Left forelimb (tissue), 1 donor: ENCODE measurements at places on chromosomes 11 and 22.

GRCh38 chr11:57597461-57597915 is at the start of gene SERPING1:
SERPING1 (plus strand) TSS chr11:57597685; CDS start chr11:57598271, 586 bp downstream.
- peak; percentile 76 for DNase-seq

DNA sequence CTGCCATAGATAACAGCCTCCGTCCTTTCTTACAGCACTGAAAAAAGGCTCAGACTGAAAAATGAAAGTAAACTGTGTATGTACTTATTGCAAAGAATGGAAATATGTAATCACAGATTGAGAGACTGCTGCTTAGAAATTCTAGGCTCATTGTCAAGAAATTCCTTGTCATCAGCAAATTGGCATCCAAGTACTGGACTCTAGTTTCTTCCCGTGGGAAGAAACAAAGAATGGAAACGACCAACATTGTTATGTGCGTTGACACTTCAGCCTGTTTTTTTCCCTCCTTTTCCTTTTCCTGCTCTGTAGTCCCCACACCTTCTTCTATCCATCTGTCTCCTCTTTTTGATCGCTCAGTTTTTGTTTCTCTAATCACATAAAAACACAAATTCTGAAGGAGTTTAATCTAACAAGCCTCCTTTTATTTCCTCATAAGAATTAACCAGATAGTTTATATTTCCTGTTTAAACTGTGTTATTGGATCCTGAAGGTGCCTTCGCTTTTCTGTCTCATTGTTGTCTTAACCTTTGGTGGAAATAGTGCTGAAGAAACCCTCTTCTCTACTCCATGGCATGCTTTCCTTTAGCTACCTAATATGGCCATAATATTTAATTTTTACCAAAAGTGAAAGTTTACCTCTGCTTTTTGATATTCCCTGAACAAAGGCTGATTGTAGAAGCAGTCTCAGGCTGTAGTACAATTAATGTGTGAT is 20.0 kb upstream of the CASP12 start:
- DNase-seq = no peak

DNA sequence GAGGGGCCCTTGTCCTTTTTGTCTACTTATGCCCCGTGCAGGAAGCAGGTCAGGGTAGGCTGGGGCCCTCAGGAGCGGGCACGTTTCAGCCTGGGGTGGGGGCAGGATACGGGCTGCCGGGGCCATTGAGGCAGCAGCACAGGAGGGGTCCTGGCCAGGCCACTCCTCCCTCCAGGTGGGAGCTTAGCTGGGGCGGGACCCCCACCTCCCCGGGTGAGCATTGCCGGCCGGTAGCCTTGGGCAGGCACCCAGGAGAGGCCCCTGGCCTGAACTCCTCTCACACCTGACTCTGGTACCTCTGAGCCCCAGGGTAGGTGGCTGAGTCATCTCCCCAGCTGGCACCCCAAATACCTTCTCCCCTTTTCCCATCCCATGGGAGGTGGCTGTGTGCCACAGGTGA is 5.0 kb upstream of the MUC6 start:
- no peak for DNase-seq

GRCh38 chr11:117489999-117490679 is 162.5 kb downstream of the CEP164 start:
- DNase-seq = no peak

DNA sequence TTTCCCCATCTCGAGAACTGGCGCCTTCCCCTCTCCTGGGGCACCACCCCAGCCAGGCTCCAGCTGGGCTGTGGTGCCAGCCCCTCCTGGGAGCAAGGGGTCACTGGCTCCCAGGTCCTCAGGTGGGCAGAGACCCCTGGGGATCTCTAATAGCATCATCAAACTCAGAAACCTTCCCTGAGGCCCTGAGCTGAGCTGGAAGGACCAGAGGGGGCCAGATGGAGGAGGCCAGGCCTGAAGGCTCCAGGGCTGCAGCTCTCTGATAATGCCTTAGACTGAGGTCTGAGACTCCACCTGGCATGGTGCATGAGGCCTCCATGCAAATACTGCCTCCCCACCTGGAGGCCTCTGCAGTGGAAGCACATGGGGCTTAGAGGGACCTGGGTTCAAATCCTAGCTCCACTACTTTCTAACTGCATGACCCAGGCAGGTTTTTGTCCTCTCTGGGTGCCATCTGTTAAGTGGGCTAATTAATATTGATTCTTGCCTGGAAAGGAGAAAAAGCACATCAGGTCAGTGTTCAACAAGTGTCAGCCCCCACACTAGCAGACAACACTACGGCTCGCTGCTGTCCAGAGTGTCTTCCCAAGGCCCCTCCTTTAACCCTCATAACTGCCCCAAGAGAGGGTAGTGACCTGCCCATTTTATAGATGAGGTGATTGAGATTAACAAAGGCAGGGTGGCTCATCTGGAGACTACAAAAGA is 1.5 kb downstream of the MAPK8IP1 start:
- no peak for DNase-seq

DNA sequence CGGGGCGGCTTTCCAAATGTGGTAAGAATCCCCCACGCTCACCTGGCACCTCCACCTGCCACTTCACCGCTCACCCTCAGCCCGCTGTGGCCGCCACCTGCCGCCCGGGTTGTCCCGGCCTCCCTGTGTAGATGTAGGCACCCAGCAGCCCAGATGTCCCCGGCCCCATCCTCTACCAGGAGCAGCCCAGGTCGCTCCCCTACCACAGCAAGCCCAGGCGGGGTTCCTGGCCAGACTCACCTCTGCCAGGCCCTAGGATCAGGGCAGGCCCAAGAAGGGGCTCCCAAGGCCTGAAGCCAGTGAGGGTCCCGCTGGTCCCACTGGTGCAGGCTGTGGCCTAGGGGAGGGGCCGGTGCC is 27.4 kb downstream of the MOB2 start:
- no peak for DNase-seq

DNA sequence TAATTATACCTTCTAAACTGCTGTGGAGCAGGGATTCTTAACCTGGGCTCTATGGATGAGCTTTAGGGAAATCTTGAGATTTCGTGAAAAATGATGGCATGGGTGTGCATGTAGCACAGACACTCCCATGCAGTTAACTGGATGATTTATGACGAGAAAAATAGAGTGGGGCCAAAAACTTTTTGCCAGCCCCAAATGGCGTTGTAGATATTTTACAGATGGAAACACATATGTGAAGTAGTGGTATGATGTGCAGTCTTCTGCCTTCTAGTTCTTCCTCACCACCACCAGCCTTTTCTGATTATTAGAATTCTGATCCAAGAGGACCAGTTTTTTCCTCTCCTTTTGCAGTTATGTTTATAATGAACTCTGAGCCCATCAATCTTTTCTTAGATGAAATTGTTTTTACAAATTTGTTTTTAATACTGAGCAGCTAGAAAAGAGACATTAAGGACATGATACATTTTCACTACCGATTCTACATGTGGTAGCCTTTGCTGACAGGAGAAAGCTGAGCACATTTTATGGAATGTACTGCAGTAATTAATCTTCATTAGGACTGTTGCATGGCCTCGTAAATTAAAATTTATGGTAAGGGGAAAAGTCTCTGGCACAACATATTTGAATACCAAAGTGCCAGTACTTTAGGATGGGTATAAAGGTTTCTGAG is 261.4 kb downstream of the DDX10 start:
- DNase-seq = no peak

DNA sequence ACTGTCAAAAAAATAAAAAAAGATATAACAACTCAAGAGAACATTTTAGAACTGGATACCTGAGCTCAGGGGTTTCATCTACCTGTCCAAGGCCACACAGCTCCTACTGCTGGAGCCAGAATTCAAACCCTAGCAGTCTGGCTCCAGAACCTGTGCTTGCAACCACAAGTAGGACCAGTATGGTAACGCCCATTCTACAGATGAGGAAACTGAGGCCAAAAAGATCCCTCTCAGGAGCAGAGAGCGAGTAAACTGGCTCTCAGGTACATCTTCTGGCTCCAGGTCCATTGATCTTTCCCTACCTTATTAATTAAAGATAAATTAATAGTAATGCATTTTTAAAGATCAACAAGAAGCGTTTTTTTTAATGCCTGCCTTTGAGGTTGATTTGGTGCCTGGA is 19.2 kb downstream of the P2RX3 start:
- no peak for DNase-seq

GRCh38 chr11:58805065-58805464 is 39.4 kb downstream of the GLYATL2 start:
- DNase-seq = no peak

DNA sequence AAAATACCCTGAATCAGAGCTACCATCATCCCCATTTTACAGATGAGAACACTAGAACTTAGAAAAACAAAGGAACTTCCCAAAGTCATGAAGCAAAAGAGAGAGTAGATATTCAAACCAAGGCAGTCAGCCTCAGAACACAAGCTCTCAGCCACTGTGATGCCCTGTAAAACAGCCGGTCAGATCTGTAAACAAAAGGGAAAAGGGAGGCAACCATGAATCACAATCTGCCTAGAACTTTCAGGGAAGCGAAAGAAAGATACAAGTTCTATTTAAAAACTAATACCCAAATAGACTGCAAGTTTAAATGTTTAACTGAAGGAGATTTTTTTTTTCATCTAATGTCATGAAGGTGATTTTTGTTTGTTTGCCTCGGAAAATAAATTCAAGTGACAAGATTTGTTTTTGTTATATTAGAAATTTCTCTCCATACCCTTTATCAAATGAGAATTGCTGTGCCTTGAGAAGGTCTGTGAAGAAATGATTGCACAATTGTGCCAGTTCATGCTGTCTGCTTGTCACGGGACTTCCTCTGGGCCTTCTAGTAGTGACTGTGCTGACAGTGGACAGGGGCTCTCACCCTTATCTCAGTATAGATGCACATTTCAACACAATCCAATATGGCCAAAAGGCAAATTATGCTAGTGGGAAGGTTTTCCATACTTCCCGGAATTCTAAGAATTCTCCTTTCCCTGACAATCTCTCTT is 11.7 kb downstream of the SAA1 start:
- no peak for DNase-seq
